ENCODE measurements at places on chromosomes 12 and 14.

DNA sequence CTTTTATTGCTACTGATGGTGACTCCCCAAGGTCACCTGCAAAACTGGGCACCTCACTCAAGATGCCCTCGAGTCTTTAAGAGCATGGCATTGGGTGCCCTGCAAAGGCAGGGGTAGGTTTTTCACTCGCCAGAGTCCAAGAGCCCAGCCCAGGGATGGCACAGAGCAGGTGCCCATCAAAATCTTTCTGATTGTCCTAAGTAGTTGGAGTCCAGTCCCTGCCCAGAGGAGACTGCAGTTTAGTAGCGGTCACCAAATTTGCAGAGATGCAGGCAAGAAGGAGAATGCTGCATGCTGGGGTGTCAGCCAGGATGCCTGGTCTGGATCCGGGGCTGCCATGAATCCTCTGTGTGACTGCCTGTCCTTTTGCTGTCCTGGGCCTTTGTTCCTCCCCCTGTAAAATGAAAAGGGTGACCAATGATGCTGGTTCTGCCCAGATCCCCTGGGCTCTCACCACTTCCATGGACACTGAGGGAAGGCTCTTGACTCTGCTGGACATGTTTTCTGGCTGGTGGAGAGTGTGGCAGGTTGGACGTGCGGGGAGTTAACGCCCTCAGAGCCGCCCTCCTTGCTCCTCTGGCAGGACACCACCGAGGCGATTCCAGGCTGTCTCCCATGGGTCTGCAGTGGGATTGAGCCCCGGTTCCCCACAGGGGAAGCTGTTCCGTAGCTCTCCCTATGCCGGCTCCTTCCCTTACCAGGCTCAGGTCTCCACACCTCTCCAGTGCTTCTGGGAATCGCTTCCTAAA lies 41.3 kb downstream of the DLK1 start:
- no peak for DNase-seq

- DNase-seq: peak; percentile 95
Measured at GRCh38 chr12:56078931-56079722, 838 bp upstream of the ERBB3 start.

- no peak for DNase-seq
Measured at GRCh38 chr12:32240162-32240561, 133.5 kb downstream of the BICD1 start.

- DNase-seq: no peak
Measured at GRCh38 chr12:94223842-94224241, 75.5 kb downstream of the PLXNC1 start.

DNA sequence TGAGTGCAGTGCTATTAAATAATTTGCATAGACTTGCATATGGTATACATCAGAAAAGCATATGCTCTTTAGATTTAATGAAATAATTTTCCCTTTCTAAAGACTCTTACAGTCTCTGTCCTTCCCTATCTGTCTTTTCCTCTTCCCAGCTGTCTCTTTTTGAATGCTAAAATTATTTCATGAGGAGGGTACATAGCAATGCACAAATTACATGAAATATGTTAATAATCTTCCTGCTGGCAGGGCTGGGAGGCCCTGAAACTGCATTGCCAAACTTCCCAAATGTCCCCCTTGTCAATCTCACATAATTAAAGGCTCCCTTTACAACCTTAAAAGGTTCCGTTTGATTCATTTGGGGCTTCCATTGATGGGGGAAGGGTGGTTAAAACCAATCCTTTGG lies 22.2 kb downstream of the LLPH start:
- no peak for DNase-seq

- DNase-seq: no peak
Measured at GRCh38 chr12:115798309-115798917, 479.1 kb downstream of the MED13L start.

GRCh38 chr14:67480011-67480410 lies 8.5 kb downstream of the TMEM229B start:
- no peak for DNase-seq

GRCh38 chr14:91292491-91292890 lies 48.0 kb upstream of the GPR68 start:
- DNase-seq: no peak

- DNase-seq: no peak
Measured at GRCh38 chr14:33273978-33274377, 335.3 kb downstream of the NPAS3 start.

GRCh38 chr12:132426349-132427173 lies 63.4 kb upstream of the FBRSL1 start:
- DNase-seq: no peak

DNA sequence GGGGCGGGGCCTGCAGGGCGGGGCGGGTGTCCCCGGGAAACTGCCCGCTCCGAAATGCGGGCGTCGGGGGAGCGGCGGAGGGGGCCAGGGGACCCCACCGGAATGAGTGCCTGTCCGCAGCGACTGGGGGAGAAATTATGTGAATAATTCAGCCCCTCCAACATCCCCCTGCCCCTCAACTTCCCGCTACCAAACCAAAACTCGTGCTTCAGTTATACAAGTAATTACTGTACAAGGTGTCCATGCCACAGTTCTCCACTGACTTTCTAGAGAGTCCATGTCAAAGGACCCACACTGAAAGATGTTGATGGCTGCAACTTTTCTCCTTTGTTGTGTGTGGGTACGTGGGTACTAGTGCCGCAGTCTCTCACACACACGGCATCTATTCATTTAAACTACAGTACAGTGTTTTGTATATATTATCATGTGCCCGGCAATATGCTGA lies 414 bp upstream of the CDK17 start:
- DNase-seq: no peak

- DNase-seq: no peak
Measured at GRCh38 chr14:96198430-96199130, 6.1 kb upstream of the BDKRB2 start.

GRCh38 chr14:31582286-31582691 lies 21.1 kb downstream of the NUBPL start:
- no peak for DNase-seq

- no peak for DNase-seq
Measured at GRCh38 chr12:110998165-110998564, 77.8 kb upstream of the MYL2 start.

DNA sequence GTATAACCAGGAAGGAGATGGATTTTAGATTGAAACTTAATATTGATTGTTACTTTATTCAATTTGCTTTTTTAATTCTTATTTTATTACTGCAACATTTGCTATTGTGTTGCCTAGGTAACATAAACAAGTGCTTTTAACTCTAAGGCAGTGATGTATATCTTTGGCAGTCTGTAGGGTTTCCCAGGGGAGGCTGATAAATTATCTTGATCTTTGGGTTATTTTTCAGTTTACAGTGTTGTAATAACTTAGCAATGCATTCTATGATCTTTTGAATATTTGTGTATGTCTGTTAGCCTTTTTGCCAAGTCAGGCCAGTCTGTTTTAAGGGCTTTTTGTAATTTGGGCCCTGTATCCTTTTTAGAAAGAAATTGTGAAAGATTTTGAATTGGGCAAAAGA lies 7.8 kb upstream of the DTD2 start:
- no peak for DNase-seq

DNA sequence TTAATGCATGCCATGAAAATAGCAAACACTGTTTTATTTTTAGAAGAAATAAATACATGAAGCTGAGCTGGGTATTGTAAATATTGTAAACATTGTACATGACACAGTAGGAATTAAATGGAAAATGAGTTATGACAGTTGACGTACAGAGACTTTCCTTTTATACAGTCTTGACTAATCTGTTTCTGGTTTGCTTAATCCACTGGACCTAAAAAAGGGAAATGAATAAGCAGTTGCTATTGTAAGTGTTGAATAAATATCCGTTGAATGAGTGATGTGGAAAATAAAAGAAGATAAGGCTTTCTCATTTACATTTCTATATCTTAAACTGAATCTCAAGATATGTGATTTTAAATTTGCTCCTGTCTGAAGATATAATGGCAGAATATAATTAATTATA lies 15.0 kb downstream of the PMCH start:
- DNase-seq: no peak

GRCh38 chr12:15928346-15928745 lies 17.2 kb downstream of the DERA start:
- DNase-seq: no peak

GRCh38 chr12:100574187-100575074 lies 947 bp downstream of the GAS2L3 start:
- DNase-seq: peak; percentile 45

DNA sequence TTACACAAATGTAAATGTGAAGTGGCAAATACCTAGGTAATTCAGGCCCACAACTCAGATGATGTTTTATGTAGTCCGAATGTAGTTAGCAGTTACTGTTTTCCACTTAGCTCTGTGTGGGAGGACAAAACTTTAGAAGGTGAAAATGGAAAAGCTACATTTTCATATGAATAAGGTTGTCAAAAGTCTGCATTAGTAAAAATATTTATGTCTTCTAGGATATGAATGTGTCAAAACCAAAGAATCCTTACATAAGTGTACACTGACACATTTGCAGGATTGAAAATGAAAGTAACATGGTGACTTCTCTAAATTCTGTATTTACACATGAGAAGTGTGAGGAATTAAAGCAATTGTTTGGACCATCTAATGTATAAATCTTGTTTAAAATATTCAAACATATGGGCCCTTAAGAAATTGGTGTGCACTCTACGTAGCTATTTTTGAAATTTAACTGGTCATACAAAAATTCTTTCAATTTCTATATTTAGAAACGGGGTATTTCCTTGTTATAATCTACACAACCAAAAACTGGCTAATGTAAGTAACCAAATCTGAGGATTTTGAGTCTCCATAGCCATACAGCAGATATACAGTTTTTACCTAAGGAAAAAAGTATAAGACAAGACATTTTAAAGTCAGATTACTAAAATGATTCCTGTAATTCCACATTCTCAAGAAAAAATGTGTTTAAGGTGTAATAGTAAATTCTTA lies 5.4 kb downstream of the CDKN1B start:
- no peak for DNase-seq

DNA sequence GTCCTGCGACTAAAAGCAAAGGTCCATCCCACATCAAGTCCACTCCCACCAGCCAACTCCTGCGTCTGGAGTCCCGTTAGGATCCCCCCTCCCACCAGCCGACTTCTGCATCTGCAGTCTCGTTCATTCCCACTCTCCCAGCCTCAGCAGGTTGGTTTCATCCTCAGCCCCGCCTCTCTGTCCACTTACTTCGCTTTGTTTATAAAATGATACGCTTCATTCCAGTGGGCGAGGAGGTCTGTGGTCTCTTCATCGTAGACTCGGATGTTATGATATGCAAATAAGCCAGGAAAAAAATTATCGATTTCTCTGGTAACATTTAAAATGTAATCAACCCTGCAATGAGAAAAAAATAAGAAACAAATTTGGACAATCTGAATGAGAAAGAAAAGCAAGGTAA lies 56.8 kb downstream of the SSH1 start:
- DNase-seq: no peak

GRCh38 chr12:69553628-69554248 lies 31.5 kb upstream of the CCT2 start:
- DNase-seq: no peak

- no peak for DNase-seq
Measured at GRCh38 chr14:24847568-24848095, 202.3 kb downstream of the STXBP6 start.

- no peak for DNase-seq
Measured at GRCh38 chr14:65940056-65940735, 527.7 kb downstream of the FUT8 start.

DNA sequence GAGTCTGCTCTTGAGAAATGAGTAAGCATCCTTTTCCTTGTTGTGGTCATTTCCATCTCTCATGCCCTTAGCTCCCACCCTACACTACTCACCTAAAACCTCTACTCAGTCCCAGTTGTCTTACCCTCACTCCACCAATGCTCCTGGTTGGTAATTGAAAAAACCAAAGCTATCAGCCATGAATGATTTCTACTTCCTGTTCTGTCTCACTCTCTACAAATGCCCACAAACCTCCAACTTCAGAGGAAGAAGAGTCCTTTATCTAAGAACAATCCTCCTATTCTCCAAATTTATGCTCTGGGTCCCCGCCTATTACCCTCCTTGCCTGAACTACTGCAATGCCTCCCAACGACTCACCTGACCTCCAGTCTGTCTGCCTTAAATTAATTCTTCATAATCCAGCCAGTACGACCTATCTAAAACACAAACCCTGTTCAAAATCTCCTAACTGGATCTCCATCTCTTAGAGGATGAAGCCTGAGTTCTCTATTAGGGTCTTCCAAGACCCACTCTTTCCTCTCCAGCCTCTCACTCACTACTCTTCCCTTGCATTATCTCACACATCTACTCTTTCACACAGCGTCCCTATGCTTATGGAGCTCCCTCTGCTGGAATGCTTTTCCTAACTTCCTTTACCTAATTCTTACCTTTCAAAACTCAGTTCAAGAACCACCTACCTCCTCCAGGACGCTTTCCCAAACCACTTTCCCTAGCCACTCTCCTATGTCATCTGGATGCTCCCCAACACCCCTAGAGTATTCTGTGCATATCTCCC lies 2.2 kb downstream of the DHRS1 start:
- no peak for DNase-seq

- no peak for DNase-seq
Measured at GRCh38 chr14:97273540-97273939, 476.4 kb downstream of the VRK1 start.

DNA sequence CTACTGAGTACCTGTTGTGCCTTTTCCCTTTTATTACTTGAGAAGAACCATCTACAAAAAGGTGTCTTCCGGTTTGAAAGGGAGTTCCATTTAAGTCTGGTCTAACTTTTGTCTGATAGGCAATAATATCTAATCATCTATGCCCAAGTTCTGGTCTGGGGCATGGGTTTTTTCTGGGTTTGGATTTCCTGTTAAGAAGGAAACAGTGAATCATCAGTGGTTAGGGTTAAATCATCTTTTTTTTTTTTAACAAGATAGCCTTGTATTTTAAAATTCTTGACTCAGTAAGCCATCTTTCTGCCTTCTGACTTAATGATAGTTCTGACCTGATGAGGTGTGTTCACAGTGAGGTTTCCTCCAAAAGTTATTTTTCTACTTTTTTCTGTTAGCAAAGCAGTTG lies 29.3 kb upstream of the CPNE8 start:
- no peak for DNase-seq

DNA sequence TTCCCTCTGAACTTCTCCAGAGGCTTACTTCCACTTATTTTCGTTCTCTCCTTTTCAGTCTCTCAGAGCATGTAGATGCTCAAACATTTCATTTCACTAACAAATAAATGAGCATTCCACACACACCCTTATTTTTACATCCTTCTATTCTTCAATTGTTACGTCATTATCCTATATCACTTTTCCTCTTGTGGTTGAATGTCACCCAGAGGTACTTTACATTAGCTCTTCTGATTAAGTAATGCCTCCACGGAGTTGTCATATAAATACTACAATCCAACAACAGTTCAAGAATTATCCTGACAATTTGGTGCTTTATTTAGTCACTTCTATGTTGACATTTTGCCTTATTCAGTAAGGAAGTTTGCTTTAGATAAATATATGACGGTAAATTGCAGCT lies 18.4 kb downstream of the FAR2 start:
- no peak for DNase-seq

DNA sequence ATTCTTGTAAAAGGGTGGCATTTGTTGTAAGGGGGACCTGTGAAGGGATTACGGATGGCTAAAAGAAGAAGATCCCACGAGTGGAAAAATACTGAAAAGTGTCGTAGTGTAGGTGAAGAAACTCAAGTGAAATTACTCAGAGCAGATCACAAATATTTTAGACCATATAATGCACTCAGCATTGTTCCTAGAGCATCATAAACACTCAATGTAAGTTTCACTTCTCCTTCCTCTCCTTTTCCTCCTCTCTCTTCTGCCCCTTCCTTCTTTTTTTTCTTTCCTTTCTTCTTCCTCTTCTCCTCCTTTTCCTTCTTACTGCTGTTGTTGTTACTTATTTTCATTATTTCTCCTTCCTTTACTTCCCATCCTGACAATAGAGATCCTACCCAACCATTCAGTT lies 445.6 kb downstream of the ADAMTS20 start:
- no peak for DNase-seq

Measured in colonic mucosa (tissue), 4 donors.